Activated CD8-positive, alpha-beta T cell treated with anti-CD3 and anti-CD28 coated beads, Interleukin-2, amount 10 ng/mL, durations not matched to agents 7 days and 5 days (primary cell): ENCODE measurements at places on chromosomes 2 and 18. TPM values are rescaled to one million over a fixed set of nuclear protein-coding genes. Genes with fewer than 3 reads are reported as not detected.

The NT5DC4 gene
- total RNA-seq = not detected

The VWA3B gene
- not detected for total RNA-seq

The ADAM23 gene
- total RNA-seq = not detected

The SLC8A1 gene
- 0.45 TPM for total RNA-seq

The RIT2 gene
- total RNA-seq = not detected

The CROCC2 gene
- total RNA-seq = not detected

The SCYGR2 gene
- not detected for total RNA-seq

The SPP2 gene
- total RNA-seq = not detected

The SLC35F5 gene
- total RNA-seq = 17.1 TPM

The DPP4 gene
- total RNA-seq = 158 TPM

The PNO1 gene
- total RNA-seq = 13.3 TPM

The ERICH2 gene
- not detected for total RNA-seq

The CLEC4F gene
- not detected for total RNA-seq

The DSG1 gene
- total RNA-seq = not detected

The FOXI3 gene
- not detected for total RNA-seq

The QPCT gene
- not detected for total RNA-seq

The PSD4 gene
- total RNA-seq = 394 TPM

The FBXO36 gene
- total RNA-seq = 1.1 TPM

The CNTNAP5 gene
- not detected for total RNA-seq

The KCNF1 gene
- not detected for total RNA-seq

The C2orf78 gene
- not detected for total RNA-seq
